CD4-positive, alpha-beta T cell (primary cell): ENCODE measurements at places on chromosomes 2 and 18.

DNA sequence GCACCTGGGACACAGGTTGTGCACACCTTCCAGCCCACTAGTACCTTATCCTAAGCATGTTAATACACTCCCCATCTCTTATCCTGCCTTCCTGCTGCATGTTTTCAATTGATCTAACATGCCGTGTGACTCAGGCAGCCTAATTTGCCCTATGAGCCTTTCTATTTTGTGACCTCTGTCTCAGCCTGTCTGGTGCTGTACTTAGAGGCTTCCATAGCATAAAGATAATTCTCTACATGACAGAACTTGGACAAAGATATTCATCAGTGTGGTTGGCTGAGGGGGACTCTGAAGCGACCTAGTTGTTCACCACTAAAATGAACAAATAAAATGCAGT, 8.6 kb upstream of the TMEM37 start:
- DNase-seq, result no peak

GRCh38 chr2:77434880-77435279, 87.3 kb downstream of the LRRTM4 start:
- DNase-seq, result no peak

DNA sequence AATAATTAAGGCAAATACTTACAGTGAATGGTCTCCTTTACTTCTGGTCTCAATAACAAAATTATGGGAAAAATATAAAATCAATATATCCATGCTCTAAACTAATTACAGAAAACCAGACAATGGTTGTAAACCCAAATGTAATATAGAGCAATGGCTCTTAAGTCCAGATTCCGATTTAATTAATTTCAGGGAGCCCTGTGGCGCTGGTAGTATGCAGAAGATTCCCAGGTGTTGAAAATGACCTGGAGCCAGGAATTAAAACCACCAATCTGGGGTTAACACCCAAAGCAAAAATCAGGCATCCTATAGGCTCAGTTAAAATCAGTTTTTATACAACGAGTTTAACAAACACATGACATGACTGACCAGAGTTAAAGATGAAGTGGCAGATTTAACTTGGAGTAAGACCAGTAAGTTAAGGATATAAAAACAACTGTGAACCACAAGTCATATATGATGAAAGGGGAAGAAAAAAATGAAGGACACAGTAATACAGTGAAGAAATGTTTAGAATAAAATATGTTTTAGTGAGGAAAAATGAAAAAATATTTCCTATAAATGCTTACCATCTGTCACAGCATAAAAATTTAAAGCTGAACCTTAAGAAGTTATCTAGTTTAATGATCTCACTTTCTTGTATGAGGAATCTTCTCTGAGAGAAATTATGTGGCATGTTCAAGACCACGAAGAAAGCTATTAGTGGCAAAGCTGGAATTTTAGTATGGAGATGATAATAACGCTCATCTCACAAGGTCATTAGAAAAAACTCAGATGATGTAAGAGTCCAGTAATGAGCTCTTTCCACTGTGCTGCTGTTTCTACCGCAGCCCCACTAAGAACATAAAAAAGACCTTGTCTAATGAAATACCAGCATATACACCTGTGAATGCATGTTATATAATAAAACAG, 45.8 kb upstream of the FLACC1 start:
- DNase-seq, result no peak

DNA sequence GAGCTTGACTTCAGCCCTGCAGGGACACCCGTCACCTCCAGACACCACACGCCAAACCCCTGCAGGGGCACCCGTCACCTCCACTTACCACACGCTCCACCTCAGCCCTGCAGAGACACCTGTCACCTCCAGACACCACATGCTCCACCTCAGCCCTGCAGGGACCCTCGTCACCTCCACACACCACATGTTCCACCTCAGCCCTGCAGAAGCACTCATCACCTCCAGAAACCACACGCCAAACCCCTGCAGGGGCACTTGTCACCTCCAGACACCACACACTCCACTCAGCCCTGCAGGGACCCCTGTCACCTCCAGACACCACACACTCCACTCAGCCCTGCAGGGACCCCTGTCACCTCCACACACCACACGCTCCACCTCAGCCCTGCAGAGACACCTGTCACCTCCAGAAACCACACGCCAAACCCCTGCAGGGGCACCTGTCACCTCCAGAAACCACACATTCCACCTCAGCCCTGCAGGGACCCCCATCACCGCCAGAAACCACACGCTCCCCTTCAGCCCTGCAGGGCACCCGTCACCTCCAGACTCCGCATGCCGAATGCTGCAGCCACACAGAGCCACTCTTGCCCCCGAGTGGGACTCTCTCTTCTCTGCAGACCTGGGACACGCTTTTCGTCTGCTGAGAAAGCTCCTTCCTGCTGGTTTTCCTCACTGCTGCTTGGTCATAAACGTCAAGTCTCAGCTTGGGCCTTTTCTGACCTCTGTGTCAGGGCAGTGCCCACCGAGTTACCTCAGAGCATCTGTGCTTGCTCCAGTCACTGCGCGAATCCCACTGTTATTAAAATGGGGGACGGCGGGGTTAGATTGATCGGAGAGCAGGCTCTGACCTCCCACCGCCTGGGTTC, 77.5 kb upstream of the SALL3 start:
- no peak for DNase-seq

GRCh38 chr2:41187376-41188122, 735.7 kb upstream of the SLC8A1 start:
- no peak for DNase-seq

DNA sequence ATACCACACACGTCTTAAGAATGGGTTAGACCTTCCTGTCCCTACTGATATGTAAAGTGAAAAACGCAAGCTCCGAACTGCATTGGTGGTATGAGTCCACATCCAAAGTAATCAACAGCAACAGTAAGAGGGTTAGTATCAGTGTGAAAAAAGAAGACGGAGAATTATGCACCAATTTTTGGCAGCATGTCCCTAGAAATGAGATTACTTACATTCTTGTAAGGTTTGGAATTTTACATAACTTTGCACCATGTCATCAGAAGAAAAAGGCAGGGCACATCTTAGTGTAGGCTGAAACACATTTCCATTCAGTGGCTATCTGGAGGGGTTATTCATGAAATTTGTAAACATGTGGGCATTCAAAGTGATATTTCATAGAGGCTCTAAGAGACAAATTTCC, 88.2 kb downstream of the LONRF2 start:
- DNase-seq, result no peak

DNA sequence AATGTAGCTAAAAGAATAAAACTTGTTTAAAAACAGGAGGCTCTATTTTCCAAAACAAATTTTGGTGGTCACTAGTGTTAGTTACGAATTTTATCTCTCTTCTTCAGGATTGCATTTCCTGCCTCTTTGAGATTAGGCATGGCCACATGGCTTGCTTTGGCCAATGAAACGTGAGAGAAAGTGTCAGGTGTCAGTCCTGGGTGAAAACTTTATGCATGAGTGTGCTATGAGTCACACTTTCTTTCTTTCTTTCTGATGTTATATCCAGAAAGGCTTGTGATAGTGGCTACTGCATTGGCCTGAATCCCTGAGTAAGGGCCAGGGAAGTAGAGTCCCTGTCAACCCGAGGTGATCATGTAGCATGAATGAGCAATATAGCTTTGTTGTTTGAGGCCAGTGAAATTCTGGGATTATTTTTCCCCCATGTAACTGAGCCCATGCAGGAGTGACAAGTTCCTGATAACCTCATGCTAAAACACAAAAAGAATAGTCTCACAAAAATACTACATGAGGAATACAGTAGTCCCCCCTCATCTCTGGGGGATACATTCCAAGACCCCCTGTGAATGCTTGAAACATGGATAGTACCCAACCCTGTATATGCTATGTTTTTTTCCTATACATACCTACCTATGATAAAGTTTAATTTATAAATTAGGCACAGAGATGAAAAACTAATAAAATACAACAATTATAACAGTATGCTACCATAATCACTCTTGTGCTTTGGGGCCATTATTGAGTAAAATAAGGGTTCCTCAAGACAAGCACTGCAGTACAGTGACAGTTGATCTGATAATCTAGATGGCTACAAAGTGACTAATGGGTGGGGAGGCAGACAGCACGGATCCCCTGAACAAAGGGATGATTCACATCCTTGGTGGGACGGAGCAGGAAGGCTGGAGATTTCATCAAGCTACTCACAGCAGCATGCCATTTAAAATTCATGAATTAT, 109.5 kb downstream of the CDC42EP3 start:
- peak; percentile 48 for DNase-seq

DNA sequence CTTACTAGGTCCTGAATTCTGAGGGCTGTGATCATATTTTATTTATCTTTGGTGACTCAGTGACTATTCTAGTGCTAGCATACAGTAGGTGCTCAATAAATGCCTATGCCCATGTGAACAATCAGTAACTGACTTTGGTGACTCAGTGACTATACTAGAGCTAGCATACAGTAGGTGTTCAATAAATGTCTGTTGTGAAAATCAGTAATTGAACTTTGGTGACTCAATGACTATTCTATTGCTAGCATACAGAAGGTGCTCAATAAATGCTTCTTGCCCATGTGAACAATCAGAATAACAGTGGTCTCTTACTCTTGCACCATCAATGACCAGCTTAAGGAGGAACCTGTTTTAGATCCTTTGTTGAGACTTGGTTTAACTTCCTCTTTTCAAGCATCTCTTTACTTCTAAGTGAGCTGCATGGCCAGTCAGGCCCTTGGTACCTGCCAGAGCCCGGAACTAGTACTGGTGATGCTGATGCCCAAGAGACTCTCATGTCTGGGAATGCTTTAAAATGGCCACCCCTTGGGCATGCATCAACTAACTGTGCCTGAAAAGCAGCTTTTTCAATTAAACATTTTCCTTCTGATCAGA, 214.9 kb upstream of the SPRED2 start:
- DNase-seq, result no peak

GRCh38 chr2:78928502-78928901, 97.0 kb upstream of the REG3G start:
- no peak for DNase-seq

- DNase-seq, result no peak
Measured at GRCh38 chr2:217826991-217827390, 175.8 kb downstream of the TNS1 start.

DNA sequence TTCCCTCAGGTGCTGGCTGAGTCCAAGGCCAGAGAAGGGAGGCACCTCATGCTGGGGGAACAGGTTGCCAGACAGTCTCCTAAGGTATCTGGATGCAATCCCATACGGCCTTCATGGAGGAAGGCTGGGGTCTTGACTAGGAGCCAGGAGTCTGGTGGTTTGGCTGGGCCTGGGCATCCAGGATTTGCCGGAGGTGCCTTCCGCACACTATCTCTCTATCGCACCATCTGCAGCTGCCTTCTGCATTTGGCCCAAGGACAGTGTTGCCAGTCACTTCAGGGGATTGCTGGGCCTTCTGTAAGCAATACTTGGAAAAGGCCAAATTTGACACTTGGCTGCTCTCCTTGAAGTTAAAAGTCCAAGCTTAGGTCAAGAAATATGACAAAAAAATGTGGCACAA, 327.2 kb downstream of the EN1 start:
- no peak for DNase-seq

GRCh38 chr2:180040146-180040925, 33.2 kb upstream of the CWC22 start:
- DNase-seq, result no peak

DNA sequence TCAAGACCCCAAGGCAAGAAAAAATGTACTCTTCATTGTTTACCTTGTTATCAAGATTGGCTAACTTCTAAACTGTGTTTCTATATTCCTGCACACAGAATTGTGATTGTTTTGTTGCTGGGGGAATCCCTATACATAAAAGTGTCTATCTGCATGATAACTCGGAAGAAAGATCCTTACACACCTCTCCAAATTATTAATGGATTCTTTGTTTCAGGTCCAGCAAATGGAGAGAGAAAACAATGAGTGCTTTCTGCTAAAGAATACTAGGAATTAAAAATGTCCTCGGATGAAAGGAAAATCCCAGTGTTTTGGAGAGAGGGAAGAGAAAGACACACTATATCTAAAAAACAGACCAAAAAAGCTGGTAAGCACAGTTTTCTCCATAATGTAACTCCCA, 6.2 kb upstream of the DAPL1 start:
- no peak for DNase-seq

- DNase-seq, result no peak
Measured at GRCh38 chr2:85704800-85705679, 10.9 kb downstream of the GNLY start.

DNA sequence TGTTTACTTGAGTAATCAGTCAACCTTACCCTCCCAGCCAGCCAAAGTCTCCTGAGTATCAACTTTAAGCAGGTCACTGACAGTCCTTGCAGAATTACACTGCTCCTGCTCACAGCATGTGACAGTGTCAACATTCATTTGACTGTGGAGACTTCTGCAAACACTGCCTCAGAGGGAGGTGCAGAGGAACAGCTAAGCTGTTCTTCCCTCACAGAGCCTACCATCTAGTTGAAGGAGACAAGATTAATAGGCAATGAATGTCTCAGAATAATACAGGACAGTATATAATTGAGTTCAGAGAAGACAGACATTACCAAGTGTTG, 11.9 kb downstream of the SLC14A2 start:
- DNase-seq, result no peak

GRCh38 chr2:165825041-165825440, 31.0 kb upstream of the GALNT3 start:
- DNase-seq, result no peak

DNA sequence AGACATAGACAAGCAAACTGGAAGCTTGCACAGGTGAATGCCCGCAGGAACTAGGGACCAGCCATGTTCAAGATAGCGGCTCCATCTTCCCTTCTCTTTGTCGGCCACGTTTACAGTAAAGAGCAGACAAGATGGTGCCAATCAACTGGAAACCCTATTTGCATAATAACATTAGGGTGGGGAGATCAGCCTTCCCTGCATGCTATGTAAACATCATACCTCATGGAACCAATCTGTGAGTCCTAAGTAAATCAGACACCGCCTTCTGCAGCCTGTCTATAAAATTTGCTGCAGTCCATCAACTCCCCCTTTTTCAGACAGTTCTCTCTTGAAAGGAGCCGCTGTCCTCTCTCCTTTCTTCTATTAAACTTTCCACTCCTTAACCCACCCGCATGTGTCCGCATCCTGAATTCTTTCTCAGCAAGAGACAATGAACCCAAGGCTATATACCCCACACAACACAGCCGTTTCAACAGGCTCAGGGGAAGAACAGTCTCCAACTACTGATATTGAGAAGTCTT, 384.4 kb downstream of the EIPR1 start:
- DNase-seq, result no peak

- DNase-seq, result no peak
Measured at GRCh38 chr2:241606186-241606585, 30.8 kb downstream of the THAP4 start.

- no peak for DNase-seq
Measured at GRCh38 chr18:79382681-79383387, 12.9 kb upstream of the NFATC1 start.

GRCh38 chr2:53442783-53443182, 324.8 kb upstream of the CHAC2 start:
- no peak for DNase-seq

DNA sequence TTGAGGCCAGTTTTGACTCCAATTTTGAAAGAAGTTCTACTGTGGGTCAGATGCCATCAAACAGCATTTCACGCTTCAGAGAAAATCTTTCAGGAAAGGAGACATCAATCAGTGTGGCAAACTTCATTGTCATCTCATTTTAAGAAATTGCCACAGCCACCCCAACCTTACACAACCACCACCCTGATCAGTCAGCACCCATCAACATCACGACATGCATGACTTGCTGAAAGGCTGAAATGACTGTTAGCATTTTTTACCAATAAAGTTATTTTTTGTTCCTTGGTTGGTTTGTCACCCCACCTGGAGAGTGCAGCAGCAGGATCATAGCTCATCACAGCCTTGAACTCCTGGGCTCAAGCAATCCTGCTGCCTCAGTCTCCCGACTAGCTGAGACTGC, 10.4 kb downstream of the DNAJC10 start:
- DNase-seq, result no peak
